ENCODE measurements at places on chromosomes 4 and X. TPM values are rescaled to one million over a fixed set of nuclear protein-coding genes. Genes with fewer than 3 reads are reported as not detected.

Gene GC
- 0.49 TPM for polyA plus RNA-seq

Gene ENOPH1
- polyA plus RNA-seq, result 16.9 TPM

Gene FAT1
- polyA plus RNA-seq, result 21.8 TPM

Gene RAP1GDS1
- polyA plus RNA-seq, result 20.0 TPM

Gene MAGEB10
- not detected for polyA plus RNA-seq

Gene SLC16A2
- polyA plus RNA-seq, result 8.8 TPM

Gene LEF1
- 1.7 TPM for polyA plus RNA-seq

All from adipose tissue (tissue), 3 donors.